Epithelial cell of alveolus of lung (primary cell): ENCODE measurements at places on chromosomes 6 and 20. TPM values are rescaled to one million over a fixed set of nuclear protein-coding genes. Genes with fewer than 3 reads are reported as not detected.

Gene BTN1A1
- not detected in 2 replicates for total RNA-seq

Gene POLH
- total RNA-seq, result 12.3 and 16.8 TPM in 2 replicates

Gene PRND
- 0.26 and 0.48 TPM in 2 replicates for total RNA-seq

Gene TSPYL4
- total RNA-seq, result 10.6 and 28.3 TPM in 2 replicates

Gene PXDC1
- 31.9 and 49.4 TPM in 2 replicates for total RNA-seq

Gene LRRN4
- 0.26 TPM in 1 of 2 replicates, not detected in the other for total RNA-seq

Gene SLC22A3
- total RNA-seq, result 4.0 and 26.3 TPM in 2 replicates

Gene MOXD1
- 16.0 and 20.6 TPM in 2 replicates for total RNA-seq

Gene CCM2L
- total RNA-seq, result 0.13 TPM in 1 of 2 replicates, not detected in the other

Gene BMP6
- 1.2 and 1.7 TPM in 2 replicates for total RNA-seq

Gene GABRR1
- not detected in 2 replicates for total RNA-seq

Gene BNIP5
- total RNA-seq, result not detected in 2 replicates

Gene TRIM31
- total RNA-seq, result not detected in 2 replicates

Gene TSHZ2
- total RNA-seq, result 1.0 and 13.6 TPM in 2 replicates

Gene GATA5
- total RNA-seq, result 0.32 TPM in 1 of 2 replicates, not detected in the other

Gene PDE7B
- total RNA-seq, result 5.0 and 34.0 TPM in 2 replicates

Gene EFCAB8
- under 0.01 TPM in 1 of 2 replicates, not detected in the other for total RNA-seq

Gene PCSK2
- 0.48 TPM in 1 of 2 replicates, not detected in the other for total RNA-seq

Gene HLA-F
- 0.16 and 3.4 TPM in 2 replicates for total RNA-seq

Gene PPP1R16B
- 0.39 and 0.56 TPM in 2 replicates for total RNA-seq

Gene GTF2H4
- total RNA-seq, result 12.3 and 22.7 TPM in 2 replicates

Gene HTR1E
- total RNA-seq, result not detected in 2 replicates

Gene OR2J3
- total RNA-seq, result not detected in 2 replicates

Gene CD2AP
- 11.7 and 13.8 TPM in 2 replicates for total RNA-seq

Gene MAP7
- 0.52 and 1.1 TPM in 2 replicates for total RNA-seq
